ENCODE measurements at places on chromosomes 6 and 20.

DNA sequence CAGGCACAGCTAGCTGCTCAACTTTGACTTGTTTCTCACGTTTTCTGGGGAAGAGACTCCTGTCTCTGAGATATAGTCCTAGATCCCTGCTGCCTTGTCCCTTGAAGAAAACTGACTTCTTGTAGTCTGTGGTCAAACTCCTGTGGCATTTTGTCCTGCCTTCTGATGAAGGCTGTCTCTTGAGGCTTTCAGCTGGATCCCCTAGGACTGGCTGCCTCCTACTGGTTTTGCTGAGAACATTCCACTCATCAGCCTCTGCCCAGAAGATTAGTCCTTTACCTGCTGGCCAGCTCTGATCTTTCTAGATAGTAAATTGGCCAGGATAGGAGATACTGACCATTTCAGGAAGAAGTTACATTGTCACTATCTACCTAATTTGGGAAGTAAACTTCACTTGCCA, 71.9 kb upstream of the CNR1 start:
- DNase-seq, result no peak

- DNase-seq, result no peak
Observed at GRCh38 chr6:146311079-146311478, 232.6 kb upstream of the RAB32 start.

GRCh38 chr20:35001596-35002362, 46.1 kb downstream of the MYH7B start:
- DNase-seq, result no peak

- DNase-seq, result no peak
Observed at GRCh38 chr20:24961384-24962181, 12.5 kb downstream of the CST7 start.

DNA sequence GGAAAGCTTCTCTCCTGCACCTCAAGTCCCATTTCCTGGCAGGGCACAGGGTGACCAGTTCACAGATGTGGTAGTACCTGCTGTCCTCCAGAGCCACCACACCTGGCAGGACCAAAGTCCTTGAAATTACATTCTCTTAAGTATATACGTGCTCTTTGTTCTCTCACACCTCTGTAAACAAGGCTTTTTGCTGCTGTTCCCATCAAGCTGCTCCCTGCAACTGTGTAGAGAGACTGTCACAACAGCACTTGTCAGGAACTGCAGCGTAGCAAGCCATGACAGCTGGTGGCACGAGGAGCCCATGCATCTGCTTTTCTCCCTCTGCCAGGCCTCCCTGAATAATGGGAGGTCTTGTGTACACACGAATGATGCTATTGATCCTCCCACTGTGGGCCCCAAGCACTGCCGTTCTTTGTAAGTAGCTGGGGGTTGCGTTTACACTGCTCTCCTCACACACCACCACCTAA, 431.8 kb downstream of the CD83 start:
- DNase-seq, result no peak

GRCh38 chr6:138109042-138109997, 2.1 kb upstream of the PERP start:
- DNase-seq, result peak; percentile 70

DNA sequence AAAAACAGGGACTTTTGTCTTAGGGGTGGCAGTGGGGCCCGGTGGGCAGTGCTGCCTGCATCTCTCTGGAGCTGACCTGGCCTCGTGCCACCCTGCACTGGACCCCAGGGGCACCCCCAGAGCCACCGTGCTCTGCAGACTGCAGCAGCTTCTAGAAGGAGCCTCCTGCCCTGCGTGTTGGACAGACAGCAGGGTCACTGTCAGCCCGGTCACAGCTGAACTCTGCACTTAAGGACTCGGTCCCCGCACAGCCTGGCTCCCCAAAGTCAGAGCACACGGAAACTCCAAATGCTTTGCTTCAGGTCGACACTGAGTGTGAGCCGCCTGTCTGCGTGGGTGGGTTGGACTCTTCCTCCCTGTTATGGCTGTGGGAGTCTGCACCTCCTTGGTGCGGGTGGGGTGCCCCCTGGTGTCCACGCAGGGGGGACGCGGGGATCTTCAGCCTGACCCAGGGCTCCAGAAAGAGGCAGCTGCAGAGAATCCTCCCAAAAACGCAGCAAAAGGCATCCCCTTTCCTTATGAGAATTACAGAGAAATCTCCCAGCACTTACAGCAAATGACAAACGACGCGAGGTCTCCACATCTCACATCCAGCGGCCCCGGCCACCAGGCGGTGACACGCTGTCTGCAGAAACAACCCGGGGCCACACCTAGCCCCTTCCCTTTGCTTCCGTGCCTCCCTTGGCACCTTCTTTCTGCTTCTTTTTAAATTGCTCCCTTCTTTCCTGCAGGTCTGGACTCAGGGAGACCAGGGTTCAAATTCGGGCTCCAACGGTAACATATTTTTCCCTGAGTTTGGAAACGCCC, 36.3 kb upstream of the DACT2 start:
- peak; percentile 76 for DNase-seq

DNA sequence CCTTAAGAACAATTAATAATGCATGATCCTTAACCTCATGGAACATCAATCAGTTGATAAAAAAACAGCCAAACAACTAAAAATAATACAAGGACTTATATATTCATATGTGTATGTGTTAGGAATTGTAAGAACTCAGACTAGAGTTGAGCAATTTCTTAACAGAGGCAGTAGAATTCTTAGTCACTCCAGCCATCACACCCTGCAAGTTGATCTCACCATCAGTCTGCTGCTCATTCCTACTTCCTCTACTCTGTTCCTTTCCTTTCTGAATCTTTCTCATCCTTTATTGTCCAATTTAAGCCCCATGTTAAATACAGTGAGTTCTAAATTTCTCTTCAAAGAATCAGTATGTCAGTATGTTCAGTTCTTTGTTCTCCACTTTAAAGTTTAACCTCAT, 2.6 kb downstream of the ZNF165 start:
- DNase-seq, result no peak

Measured in umbilical cord (tissue), 2 donors.